Activated T-helper 1 cell treated with anti-CD3 and anti-CD28 coated beads, Interleukin-2, amount 50 U/mL, for 16 hours (primary cell): ENCODE measurements at places on chromosomes 4 and X.

DNA sequence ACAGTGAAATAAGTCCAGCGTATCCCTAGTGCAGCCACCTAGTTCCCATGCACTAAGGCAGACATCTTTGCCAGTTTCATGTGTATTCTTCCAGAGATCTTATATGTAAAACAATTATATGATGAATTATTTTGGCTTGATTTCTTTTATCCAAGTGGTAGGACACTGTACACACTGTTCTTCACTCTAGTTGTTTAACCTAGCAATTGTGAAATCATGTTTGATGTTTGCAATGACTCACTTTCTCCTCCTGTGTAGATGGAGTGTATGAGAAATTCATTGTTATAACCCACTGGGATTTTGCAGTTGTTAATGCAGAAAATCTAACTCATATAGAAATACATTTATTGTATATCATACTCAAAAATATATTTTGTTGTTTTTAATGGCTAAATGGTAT lies 17.5 kb upstream of the TBC1D1 start:
- no peak for DNase-seq

- DNase-seq: no peak
These were observed 624.8 kb upstream of the ATOH1 start for GRCh38 chr4:93203708-93204107.

DNA sequence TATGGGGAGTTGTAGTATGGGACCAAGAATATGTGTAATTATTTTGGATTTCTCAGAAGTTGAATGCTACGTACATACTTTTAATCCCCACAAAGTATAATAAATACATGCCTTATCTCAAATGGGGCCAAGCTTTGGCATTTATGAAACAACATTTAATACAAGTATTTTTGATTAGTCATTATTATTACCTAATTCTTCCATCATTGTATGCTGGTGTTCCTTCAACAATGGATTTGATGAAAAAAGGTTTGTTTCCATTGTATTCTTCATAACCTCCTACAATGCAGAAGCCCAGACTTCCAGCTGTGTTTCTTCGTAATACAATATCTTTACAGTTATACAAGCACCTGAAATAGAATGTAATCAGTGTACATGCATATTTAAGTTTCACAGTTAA lies 83.8 kb downstream of the FIP1L1 start:
- DNase-seq: no peak

DNA sequence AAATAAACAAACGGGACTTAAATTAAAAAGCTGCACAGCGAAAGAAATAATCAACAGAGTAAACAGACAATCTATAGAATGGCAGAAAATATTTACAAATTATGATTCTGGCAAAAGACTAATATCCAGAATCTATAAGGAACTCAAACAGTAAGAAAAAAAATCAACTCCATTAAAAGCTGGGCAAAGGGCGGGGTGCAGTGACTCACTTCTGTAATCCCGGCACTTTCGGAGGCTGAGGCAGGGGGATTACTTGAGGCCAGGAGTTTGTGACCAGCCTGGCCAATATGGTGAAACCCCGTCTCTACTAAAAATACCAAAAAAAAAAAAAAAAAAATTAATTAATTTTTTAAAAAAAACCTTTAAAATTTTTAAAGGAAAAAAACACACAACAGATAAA lies 109.0 kb downstream of the ATP11C start:
- DNase-seq: no peak

DNA sequence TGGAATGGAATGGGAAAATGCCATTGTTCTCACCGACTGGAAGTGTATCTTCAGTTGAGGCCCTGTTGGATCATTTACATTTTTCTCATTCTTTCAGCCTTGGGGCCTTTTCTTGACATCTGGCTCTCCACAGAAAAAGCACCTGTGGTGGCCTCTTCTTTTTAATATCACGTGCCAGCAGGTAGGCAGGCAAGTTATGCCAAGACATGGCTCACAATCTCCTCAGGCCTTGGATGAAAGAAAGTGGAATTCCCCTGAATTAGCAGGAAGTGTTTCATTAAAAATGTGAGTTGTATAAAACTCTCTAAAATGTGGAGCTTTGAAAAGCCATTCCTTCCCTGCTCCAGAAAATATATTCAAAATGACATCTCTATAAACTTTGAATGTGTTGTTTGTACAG lies 122.1 kb downstream of the FRAS1 start:
- no peak for DNase-seq

- DNase-seq: no peak
These were observed 212.6 kb upstream of the JADE1 start for GRCh38 chr4:128596853-128597252.

- DNase-seq: no peak
These were observed 85.0 kb upstream of the MTM1 start for GRCh38 chrX:150483356-150483985.

- no peak for DNase-seq
These were observed 100.4 kb upstream of the FAM9B start for GRCh38 chrX:9134366-9134765.

- no peak for DNase-seq
These were observed 62.5 kb downstream of the NDNF start for GRCh38 chr4:121009578-121010478.

DNA sequence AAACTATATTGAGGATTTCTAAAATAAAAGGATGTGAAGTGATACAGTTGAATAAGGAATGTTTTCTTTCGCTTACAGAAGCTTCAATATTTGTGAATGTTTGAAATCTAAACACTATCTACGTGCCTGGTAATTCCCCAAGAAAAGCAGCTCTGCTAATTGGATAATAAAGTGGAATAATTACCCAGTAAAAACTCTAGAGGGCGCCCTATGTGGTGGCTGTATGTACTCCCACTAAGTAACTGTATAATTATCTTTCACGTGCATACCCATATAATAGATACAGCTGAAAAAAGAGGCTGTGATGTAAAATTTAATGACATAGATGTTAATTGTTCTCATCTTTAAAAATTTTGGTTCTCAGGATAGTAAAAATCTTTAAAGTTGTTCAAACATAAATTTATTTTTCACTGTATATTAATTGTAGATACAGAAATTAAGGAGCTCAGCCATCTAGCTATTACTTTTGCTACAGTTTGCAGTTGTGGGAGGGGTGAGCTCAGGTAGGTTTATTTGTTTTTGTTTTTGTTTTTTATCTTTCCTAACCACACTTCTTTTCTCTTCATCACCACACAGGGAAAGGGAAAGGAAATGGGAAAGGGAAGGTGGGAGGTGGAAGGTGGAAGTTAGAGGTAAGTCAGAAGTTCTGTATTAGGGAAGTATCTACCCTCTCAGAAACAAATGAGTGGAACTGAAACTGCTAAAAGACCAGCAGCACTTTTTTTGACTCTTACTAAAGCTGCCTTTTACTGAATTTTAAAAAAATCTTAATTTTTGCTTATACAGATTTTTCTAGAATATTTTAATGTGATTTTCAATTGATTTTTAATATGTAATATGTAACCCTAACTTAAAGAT lies 151.7 kb upstream of the RPS6KA6 start:
- DNase-seq: no peak

DNA sequence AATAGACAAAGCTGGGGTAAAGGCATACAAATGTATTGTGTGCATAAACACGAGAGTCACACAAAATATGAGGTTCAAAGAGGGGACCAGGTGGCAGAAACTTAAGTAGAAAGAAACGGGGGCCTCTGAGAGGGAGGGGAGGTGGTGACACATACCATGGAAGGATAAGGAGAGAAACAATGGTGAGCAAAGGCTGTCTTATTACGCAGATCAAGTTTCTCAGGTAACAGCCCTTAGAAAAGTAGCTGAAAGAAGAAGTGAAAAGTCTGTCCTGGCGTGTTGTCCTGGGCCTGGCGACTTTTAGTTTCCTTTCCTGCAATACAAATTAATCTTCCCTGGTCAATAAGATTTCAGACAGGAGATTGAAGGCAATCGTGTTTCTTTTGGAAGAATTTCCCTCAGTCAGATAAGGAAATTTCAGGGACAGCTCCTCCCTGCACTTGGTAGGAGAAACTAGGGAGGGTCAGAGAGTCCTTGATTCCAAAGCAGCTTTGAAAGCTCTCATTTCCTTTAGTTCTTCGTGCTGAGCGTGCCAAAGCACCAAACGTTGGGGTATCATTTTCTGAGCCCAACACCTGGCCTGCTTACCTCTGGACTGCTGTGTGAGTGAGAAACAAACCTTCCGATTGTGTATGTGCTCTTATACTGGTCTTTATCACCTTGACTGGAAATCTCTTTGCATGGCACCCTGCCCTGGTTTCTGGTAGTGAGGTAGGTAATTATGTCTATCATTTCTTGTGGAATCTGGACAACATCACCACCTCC lies 676.7 kb upstream of the LCORL start:
- no peak for DNase-seq

DNA sequence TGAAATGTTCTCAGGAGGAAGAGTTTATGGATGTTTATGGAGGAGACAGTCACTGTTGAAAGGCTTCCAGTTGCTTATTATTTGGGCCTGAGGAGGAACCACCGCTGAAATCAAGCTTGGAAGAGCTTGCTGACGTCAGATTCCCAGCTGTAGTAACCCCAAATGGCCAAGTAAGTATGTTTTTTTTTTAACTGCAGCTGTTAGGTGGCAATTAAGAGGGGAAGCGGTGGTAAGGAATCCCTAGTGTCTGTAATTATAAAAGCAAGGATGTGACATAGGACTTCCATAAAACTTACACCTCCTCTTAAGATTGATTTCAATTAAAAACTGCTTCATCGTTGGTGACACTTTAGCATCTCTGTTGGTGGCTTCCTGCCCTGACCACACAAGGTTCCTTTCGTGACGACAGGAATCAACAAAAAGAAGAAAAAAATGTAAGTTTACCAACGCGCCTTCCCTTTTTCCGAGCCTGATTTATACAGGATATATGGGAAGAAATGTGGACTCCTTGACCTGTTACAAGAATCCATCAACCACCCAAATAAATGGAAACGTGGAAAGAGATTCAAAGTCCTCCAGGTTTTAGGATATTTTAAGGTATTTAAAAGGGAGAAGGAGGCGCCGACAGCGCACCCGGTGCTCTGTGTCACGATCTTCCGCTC lies 884 bp downstream of the RELL1 start:
- peak; percentile 23 for DNase-seq

DNA sequence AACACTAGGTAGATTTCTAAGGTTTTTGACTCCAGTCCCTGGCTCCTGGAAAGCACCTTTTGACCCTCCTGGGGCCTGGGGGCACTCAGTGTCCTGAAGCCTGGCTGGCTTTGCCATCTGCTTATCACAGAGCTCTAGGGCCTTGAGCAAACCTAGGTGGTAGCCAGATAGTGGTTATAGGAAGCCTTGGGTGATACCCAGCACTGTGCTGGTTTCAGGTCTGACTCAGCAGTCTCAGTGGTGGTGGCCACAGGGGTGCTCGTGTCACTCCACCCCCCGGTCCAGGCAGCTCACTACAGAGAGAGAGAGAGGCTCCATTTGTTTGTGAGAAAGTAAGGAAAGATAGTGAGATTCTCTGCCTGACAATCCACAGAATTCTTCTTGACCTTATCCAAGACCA lies 195.8 kb upstream of the ZFP42 start:
- DNase-seq: no peak

GRCh38 chrX:56764153-56764974 lies 35.3 kb downstream of the NBDY start:
- DNase-seq: peak; percentile 10

GRCh38 chrX:47707031-47707780 lies 48.2 kb upstream of the UXT start:
- DNase-seq: no peak

- DNase-seq: no peak
These were observed 48.2 kb downstream of the SLC34A2 start for GRCh38 chr4:25703731-25704388.

GRCh38 chr4:23922541-23923111 lies 32.8 kb upstream of the PPARGC1A start:
- no peak for DNase-seq
